ENCODE measurements at places on chromosomes 11 and 22. TPM values are rescaled to one million over a fixed set of nuclear protein-coding genes. Genes with fewer than 3 reads are reported as not detected.

GRCh38 chr22:49082451-49082850 is 745.2 kb downstream of the BRD1 start:
- no peak overlapping the region for H3K4me3 ChIP-seq
- no peak overlapping the region for H3K27ac ChIP-seq
- H3K27me3 ChIP-seq, result peaks cover 21% of the 10 kb centered on the region
- no peak for DNase-seq
- H3K4me1 ChIP-seq, result no peaks in the 10 kb centered on the region

DNA sequence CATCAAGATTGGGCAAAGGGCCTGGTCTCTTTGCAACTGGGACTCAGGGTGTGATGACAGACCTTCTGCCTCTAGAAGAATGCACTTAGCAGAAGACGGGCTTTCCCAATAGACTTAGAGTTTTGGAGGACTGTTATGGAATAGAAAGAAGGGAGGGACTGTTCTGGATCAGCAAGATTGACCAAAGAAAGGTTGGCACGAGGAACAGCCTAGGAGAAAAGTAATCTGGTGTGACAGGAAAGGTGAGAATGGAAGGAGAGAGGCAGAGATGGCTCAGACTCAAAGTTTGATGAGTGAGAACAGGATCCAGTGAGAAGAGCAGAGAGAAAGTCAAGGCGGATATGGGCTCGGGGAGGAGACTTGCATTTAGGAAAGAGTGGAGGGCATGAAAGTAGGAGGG is 23.0 kb upstream of the TMEM45B start:
- no peak for DNase-seq
- no peak overlapping the region for H3K27ac ChIP-seq
- no peak overlapping the region for H3K4me3 ChIP-seq
- H3K36me3 ChIP-seq, result no peaks in the 10 kb centered on the region
- peaks cover 4% of the 10 kb centered on the region for H3K4me1 ChIP-seq
- H3K27me3 ChIP-seq, result peaks cover 50% of the 10 kb centered on the region

- DNase-seq, result no peak
- H3K27ac ChIP-seq, result peak overlapping the region; percentile 5
- H3K4me3 ChIP-seq, result no peak overlapping the region
- H3K4me1 ChIP-seq, result peaks cover 27% of the 10 kb centered on the region
- no peaks in the 10 kb centered on the region for H3K27me3 ChIP-seq
Measured at GRCh38 chr22:37672920-37673455, 2.4 kb upstream of the LGALS1 start.

GRCh38 chr11:45603946-45604682 is 61.3 kb downstream of the CHST1 start:
- H3K36me3 ChIP-seq, result no peaks in the 10 kb centered on the region
- DNase-seq, result no peak
- H3K27ac ChIP-seq, result no peak overlapping the region
- peaks cover 51% of the 10 kb centered on the region for H3K27me3 ChIP-seq
- H3K4me1 ChIP-seq, result no peaks in the 10 kb centered on the region

The RIMBP3C gene
- total RNA-seq, result 0.38 TPM

DNA sequence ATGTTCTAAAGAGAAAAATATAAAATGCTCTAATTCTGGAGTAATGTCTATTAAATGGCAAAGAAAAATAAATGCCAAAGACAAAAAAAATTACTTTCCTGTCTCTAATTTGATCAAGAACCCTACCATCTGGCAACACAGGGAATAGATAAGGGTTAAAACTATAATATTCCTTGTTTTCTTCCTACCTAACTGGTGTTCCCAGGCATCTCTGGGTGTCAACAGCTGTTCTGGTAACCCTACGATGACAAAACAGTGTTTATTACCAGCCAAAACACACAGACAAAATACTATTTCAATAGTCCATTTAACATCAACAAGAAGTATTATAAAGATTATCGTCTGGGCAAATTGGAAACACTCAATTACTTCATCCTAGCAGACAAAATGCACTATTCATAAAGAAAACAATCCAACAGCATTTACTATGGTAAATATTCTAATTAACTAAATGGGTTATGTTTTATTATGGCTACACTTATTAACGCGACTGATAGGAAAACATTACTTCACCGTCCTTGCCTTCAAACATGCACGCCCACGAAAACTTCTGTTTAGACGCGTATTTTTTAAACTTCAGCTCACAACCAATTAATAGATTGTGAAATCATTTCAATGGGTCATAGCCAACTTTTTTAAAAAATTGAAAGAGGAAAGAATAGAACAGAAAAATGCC is 50.6 kb downstream of the LGR4 start:
- no peak for DNase-seq
- no peaks in the 10 kb centered on the region for H3K36me3 ChIP-seq
- no peak overlapping the region for H3K27ac ChIP-seq
- H3K4me1 ChIP-seq, result peaks cover 35% of the 10 kb centered on the region
- no peaks in the 10 kb centered on the region for H3K27me3 ChIP-seq
- no peak overlapping the region for H3K4me3 ChIP-seq

- no peaks in the 10 kb centered on the region for H3K36me3 ChIP-seq
- H3K4me1 ChIP-seq, result no peaks in the 10 kb centered on the region
- H3K27me3 ChIP-seq, result peaks cover 5% of the 10 kb centered on the region
- no peak for DNase-seq
- H3K4me3 ChIP-seq, result no peak overlapping the region
Measured at GRCh38 chr11:7435176-7435575, 50.1 kb upstream of the OLFML1 start.

The TMPRSS6 gene
- total RNA-seq, result not detected

DNA sequence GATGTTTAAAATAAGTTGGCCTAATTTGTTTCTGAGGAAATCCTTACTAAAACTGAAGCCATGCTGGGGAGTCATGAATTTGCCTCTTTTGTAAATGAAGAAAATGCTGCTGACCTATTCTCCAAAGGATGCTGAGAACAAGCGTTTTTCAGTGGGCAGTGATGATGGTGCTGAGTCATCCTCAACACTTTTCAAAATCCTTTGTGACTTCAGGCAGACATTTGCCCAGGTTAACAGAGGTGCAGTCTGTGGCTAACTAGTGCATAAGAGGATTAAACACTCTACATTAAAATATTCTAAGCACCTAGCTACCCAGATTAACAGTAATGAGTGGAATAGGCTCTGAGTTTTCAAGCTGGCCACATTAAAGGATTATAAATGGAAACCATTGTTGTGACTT is 509.0 kb downstream of the DLG2 start:
- no peak for DNase-seq
- H3K4me3 ChIP-seq, result no peak overlapping the region
- no peaks in the 10 kb centered on the region for H3K4me1 ChIP-seq
- H3K36me3 ChIP-seq, result no peaks in the 10 kb centered on the region

DNA sequence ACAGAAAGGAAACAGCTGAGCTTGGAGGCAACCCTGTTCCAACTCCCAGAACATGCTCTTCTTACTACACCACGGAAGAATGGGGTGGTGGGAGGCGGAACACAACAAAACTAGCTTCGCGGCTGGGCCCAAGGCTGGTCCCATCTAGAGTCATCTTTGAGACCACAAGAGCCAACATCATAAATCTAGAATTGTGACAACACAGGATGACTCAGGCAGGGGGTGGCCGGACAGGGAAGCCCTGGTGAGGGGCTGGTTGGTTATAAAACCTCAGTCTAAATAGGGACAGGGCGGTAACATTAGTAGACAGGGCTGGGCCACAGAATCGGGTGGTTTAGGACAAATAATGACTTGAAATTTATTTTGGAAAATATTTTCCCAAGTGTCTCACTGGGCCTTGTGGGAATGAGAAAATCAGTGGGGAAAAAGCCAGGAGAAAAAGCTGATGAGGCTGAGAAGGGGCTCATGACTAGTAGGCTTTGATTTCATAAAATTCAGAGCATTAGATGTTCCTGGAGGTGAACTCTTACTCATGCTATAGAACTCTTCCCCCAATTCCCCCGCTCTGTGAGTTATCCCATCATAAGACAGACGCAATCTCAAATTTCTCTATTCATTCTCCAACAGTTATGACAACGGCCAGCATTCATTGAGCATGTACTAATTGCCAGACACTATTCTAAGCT is 151.8 kb upstream of the TIMP3 start:
- peaks cover 5% of the 10 kb centered on the region for H3K36me3 ChIP-seq
- no peak for DNase-seq
- H3K4me1 ChIP-seq, result peaks cover 16% of the 10 kb centered on the region
- H3K4me3 ChIP-seq, result no peak overlapping the region

The C11orf87 gene
- total RNA-seq, result 0.05 TPM

The CD6 gene
- not detected for total RNA-seq

- no peak for DNase-seq
- H3K36me3 ChIP-seq, result peaks cover 48% of the 10 kb centered on the region
- peak overlapping the region; percentile 35 for H3K4me3 ChIP-seq
- no peaks in the 10 kb centered on the region for H3K27me3 ChIP-seq
Measured at GRCh38 chr22:36331912-36332622, 55.7 kb downstream of the MYH9 start.

GRCh38 chr11:88553204-88553603 is 215.7 kb upstream of the CTSC start:
- no peak for DNase-seq
- H3K27ac ChIP-seq, result no peak overlapping the region
- H3K4me1 ChIP-seq, result peaks cover 8% of the 10 kb centered on the region
- H3K4me3 ChIP-seq, result no peak overlapping the region
- no peaks in the 10 kb centered on the region for H3K36me3 ChIP-seq

GRCh38 chr22:45911601-45912271 is 65.2 kb downstream of the WNT7B start:
- peaks cover 23% of the 10 kb centered on the region for H3K27me3 ChIP-seq
- peaks cover 7% of the 10 kb centered on the region for H3K4me1 ChIP-seq
- no peak for DNase-seq

The TTC36 gene
- total RNA-seq, result 0.27 TPM

The C11orf71 gene
- 3.7 TPM for total RNA-seq

The CDC42BPG gene
- 0.46 TPM for total RNA-seq
